ENCODE measurements at places on chromosomes 12 and 14. TPM values are rescaled to one million over a fixed set of nuclear protein-coding genes. Genes with fewer than 3 reads are reported as not detected.

NOS1 gene
- 0.05 TPM for total RNA-seq

EPYC gene
- not detected for total RNA-seq

PROX2 gene
- not detected for total RNA-seq

- H3K4me3 ChIP-seq = no peak overlapping the region
- no peaks in the 10 kb centered on the region for H3K36me3 ChIP-seq
- H3K27ac ChIP-seq = no peak overlapping the region
- DNase-seq = no peak
These were observed 90.8 kb downstream of the BICD1 start for GRCh38 chr12:32197421-32197820.

- no peaks in the 10 kb centered on the region for H3K27me3 ChIP-seq
- H3K4me3 ChIP-seq = no peak overlapping the region
- no peaks in the 10 kb centered on the region for H3K36me3 ChIP-seq
These were observed 40.8 kb downstream of the CDC42BPB start for GRCh38 chr14:103016594-103016993.

GRCh38 chr12:88958153-88958552, 377.9 kb upstream of the KITLG start:
- no peak overlapping the region for H3K27ac ChIP-seq
- no peak for DNase-seq
- peaks cover 23% of the 10 kb centered on the region for H3K4me1 ChIP-seq
- no peaks in the 10 kb centered on the region for H3K27me3 ChIP-seq
- no peak overlapping the region for H3K4me3 ChIP-seq

DNA sequence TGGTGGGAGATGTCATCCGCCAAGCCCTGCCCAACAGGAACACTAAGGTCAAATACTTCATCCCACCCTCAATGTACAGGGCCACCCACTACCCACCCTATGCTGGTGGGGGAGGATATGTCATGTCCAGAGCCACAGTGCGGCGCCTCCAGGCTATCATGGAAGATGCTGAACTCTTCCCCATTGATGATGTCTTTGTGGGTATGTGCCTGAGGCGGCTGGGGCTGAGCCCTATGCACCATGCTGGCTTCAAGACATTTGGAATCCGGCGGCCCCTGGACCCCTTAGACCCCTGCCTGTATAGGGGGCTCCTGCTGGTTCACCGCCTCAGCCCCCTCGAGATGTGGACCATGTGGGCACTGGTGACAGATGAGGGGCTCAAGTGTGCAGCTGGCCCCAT, 3.5 kb downstream of the B3GNT4 start:
- H3K4me1 ChIP-seq = peaks cover 16% of the 10 kb centered on the region
- H3K4me3 ChIP-seq = no peak overlapping the region
- H3K27me3 ChIP-seq = peaks cover 11% of the 10 kb centered on the region

DNA sequence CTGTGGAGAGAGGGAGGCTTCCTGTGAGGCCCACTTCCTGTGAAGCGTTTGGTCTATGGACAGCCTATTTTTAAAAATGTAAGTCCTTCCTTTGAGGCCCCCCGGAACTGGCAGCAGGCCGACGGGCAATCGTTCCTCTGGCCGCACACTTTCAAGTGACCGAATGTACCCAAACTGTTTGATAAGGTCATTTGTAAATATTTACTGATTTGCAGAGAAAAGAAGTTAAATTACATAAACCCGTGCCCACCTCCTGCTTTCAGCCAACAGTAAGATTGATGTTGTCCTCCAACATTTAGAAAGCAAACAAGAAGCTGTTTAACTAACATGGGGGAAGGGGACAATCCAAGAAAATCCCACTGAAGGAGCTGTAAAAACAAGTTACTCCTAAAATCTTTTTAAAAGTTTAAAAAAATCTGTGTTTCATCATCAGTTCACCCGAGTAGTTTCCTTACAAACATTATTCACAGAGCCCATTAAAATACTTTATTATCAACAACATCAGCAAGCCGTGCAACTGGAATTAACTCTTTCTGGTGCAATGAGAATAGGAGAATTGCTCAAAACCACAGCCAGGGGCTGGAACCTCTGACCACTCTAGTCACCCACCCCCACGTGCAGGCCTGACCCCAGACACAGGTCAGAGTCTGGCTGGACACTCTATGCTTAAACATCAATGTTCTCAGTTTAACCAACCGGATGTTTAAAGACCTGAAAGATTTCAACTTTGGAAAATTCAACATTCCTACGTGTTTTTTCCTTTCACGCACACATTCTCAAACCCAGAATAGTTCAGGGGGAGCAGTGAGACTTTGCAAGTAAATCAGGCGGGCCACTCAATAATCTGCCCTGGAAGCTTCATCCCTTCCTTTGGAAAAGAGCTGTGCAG, 65.3 kb downstream of the FOXN3 start:
- peak overlapping the region; percentile 64 for H3K27ac ChIP-seq
- H3K4me3 ChIP-seq = no peak overlapping the region
- DNase-seq = no peak
- peaks cover 13% of the 10 kb centered on the region for H3K36me3 ChIP-seq
- H3K4me1 ChIP-seq = peaks cover 9% of the 10 kb centered on the region

GRCh38 chr14:24179961-24180796, 8.3 kb downstream of the REC8 start:
- DNase-seq = peak; percentile 17
- H3K4me1 ChIP-seq = no peaks in the 10 kb centered on the region
- H3K36me3 ChIP-seq = peaks cover 4% of the 10 kb centered on the region
- H3K4me3 ChIP-seq = no peak overlapping the region
- no peaks in the 10 kb centered on the region for H3K27me3 ChIP-seq
- peak overlapping the region; percentile 66 for H3K27ac ChIP-seq

All from heart left ventricle (tissue), 16 donors.